ENCODE measurements at places on chromosomes 6 and 20.

DNA sequence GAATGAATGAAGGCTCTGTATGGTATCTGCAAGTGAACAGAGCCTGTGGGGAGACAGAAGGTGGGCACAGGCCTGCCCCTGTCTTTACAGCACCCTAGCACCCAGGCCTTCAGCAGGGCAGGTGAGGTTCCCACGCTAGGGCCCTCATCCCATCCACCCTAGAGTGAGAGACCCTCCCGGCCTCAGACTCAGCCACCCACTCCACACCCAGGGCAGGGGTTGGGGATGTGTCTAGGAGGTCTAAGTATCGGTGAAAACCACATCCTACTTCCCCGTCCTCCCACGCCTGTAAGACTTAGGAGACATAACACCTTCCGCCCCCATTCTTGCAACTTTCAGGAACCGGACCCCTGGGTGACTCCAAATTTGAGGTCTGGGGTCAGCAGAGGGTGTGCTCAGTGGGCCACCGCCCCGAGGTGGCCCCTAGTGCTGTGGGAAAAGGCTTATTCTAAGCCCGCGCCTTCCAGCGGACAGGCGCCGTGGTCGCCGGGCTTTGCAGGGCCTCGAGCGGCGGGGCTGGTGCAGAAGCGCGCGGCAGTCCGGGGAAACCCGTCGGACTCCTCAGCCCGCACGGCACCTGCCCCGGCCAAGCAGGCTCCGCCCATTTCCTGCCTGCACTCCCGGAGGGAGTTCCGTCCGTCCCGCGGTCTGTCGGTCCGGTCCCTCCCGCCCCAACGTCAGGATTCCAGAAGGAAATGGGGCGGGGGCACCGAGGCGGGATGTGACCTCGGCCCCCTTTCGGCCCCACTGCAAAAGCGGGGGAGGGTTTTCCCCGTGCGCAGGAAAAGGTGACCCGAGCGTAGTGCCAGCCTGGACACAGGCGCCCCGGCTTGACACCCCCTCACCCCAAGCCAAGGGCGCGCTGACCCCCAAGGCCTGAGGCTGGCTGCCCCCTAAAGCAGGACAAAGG lies 868 bp downstream of the SAMD10 start:
- DNase-seq = no peak

DNA sequence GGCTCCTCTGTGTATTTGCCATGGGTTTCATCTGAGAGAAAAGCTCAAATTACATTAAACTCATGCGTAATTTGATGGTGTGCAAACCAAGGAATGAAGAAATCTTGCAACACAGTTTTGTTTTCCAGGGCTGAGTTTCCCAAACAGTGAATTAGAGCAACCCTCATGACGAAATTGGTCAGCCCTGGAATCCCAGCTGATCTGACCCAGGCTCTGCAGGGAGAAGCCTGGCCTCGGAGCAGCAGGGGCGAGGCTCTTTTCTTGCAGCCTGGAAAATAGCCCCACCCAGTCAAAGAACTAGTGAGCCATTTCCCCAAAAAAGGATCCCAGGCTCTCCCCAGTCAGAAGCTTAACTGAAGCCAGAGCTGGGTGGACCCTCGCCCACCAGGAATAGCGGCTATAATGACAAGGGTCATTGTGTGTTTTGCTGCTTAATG lies 107.3 kb upstream of the SNX9 start:
- DNase-seq = peak; percentile 84

GRCh38 chr6:122077603-122078002 lies 321.8 kb upstream of the HSF2 start:
- no peak for DNase-seq

- DNase-seq = peak; percentile 34
These were observed 16.5 kb upstream of the TINAG start for GRCh38 chr6:54291738-54292137.

DNA sequence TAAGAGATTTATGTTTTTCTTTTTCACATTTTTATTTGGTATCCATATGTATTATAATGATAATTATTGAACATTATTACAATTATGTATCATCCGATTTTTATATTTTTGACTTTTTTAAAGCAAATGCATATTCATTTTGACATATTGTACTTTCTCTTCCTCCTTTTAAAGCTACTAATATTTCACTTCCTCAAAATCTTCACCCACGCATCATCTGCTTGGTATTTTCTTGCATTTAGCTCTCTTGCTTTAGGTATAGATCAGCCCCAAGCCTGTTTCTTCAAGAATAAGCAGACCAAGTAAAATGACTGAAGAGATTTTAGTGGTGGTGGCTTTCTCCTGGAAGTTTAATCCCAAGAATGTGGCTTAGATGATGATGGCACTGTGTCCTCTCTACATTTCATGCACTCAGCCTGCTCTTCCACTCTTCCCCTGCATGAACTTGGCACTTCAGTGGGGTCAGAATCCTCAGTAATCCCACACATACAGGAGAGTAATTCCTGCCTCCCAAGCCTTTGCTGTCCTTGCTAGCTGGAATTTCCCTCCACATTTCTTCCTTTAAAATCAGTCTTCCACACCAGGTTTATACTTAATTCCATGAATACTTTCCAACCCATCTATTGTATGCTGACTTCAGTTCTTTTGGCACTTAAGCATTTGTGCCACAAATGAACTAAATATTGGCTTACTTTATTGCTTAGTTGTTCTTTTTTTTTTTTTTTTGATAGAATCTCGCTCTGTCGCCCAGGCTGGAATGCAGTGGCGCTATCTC lies 8.2 kb downstream of the NCOA7 start:
- DNase-seq = no peak

DNA sequence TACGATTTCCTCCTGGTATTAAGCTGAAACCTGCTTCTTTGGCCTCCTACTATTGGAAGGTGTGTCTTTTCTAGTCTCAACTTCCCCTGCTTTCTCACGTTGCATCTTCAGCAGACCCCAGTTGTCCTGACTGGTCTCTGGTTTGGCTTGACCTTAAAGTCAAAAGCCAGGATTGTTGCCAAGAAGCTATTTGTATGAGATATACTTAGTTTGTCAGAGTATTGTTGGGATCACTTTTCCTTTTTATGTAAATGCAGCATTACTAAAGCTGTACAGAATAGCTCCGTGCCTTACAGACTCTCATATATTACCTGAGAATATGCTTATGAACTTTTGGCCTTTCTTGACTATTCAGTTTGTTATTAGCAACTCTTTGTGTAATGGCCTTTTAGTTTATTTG lies 61.1 kb downstream of the TSPYL4 start:
- no peak for DNase-seq

- DNase-seq = no peak
These were observed 168.9 kb upstream of the CENPW start for GRCh38 chr6:126170978-126171382.

DNA sequence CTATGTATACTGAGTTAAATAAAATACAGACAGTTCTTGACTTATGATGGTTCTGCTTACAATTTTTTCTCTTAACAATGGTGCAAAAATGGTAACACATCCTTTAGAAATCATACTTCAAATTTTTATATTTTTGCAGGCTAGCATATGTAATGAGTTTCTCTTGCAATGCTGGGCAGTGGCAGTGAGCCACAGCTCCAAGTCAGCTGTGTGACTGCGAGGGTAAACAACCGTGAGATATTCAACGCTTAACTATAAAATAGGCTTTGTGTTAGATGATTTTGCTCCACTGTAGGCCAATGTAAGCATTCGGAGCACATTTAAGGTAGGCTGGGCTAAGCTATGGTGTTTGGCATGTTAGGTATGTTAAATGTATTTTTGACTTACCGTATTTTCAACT lies 136.1 kb downstream of the PLCB4 start:
- no peak for DNase-seq

- DNase-seq = no peak
These were observed 69.5 kb upstream of the LGSN start for GRCh38 chr6:63389191-63389844.

GRCh38 chr20:58870293-58871014 lies 17.9 kb downstream of the GNAS start:
- DNase-seq = peak; percentile 38

DNA sequence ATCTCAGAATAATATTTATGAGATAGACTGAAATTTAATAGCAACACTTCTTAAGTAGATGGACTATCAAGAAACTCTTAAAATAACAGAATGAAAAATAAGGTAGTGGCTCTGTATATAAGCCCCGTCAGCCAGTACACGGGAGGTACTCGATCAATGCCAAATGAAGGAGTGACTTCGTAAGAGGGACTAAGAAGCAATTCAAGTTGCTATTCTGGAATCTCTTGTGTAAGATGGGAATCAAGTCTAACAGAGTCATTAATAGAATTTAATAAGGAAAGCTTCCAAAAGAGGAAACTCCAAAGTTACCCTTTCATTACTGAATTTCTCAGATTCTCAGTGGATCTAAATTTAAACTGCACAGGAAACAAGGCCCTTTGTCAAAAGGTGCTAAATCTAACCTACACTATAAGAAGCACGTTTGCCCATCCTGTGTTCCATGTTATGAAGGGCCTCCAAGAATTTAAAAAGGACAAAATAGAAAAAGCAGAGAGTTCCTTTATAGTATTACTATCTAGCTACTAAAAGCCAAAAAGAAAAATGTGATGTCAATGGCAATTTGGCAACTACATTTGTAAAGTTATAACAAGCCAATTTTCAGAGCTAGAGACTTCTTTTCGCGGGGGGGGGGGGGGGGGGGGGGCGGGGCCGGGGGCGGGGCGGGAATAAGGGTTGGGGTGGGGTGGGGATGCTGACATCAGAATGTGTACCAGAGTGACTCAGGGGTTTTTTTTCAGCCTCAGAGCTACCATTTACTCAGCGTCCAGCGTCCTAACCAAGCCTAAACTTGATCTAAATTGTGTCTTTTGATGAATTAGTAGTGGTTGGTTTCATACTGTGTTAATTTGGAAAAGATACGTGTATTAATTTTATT lies 200.6 kb downstream of the GMPR start:
- no peak for DNase-seq

GRCh38 chr20:62408055-62408454 lies 970 bp upstream of the CABLES2 start:
- no peak for DNase-seq

GRCh38 chr20:54179946-54180345 lies 6.2 kb upstream of the CYP24A1 start:
- no peak for DNase-seq

GRCh38 chr6:161117308-161117707 lies 125.7 kb downstream of the MAP3K4 start:
- DNase-seq = no peak

GRCh38 chr6:90229331-90230010 lies 67.2 kb downstream of the BACH2 start:
- DNase-seq = no peak

DNA sequence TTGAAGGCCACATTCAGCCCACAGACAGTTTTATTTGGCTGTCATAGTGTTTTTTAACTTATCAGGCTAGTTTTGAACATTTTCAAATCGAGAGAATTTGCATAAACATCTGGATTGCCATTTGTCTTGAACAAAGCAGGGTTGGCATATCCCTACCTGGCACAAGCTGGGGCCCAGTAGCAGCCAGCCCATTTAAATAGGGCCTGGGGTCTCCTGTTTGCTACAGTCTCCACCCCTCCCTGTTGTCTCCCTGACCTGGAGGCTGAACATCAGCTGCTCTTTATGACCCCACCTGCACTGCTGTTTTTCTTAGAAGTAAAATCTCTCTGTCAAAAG lies 10.5 kb downstream of the BCAS4 start:
- no peak for DNase-seq

DNA sequence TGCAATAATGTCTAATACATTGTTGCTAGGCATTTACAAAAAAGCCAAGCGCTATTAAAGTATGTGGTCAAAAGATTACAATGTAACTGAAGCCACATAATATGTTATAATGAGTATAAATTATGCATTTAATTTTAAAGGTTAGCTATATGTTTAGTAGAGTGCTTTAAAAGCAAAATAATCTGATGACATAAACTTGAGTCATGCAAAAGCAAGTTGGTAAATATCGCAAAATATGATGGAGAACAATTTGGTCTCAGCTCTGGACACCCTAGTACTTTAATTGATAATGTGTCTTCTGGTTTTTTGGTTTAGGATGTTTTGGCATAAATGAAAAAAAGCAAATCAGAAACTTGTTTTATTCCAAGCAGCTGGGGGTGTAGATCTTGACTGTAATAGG lies 188.6 kb upstream of the RREB1 start:
- DNase-seq = no peak

GRCh38 chr6:152836523-152836922 lies 85.9 kb downstream of the VIP start:
- DNase-seq = no peak
